ENCODE measurements at places on chromosomes 12 and 14.

GRCh38 chr12:4268329-4269181 lies 5.0 kb upstream of the CCND2 start:
- DNase-seq, result no peak

- no peak for DNase-seq
Observed at GRCh38 chr14:96182546-96182945, 22.1 kb upstream of the BDKRB2 start.

DNA sequence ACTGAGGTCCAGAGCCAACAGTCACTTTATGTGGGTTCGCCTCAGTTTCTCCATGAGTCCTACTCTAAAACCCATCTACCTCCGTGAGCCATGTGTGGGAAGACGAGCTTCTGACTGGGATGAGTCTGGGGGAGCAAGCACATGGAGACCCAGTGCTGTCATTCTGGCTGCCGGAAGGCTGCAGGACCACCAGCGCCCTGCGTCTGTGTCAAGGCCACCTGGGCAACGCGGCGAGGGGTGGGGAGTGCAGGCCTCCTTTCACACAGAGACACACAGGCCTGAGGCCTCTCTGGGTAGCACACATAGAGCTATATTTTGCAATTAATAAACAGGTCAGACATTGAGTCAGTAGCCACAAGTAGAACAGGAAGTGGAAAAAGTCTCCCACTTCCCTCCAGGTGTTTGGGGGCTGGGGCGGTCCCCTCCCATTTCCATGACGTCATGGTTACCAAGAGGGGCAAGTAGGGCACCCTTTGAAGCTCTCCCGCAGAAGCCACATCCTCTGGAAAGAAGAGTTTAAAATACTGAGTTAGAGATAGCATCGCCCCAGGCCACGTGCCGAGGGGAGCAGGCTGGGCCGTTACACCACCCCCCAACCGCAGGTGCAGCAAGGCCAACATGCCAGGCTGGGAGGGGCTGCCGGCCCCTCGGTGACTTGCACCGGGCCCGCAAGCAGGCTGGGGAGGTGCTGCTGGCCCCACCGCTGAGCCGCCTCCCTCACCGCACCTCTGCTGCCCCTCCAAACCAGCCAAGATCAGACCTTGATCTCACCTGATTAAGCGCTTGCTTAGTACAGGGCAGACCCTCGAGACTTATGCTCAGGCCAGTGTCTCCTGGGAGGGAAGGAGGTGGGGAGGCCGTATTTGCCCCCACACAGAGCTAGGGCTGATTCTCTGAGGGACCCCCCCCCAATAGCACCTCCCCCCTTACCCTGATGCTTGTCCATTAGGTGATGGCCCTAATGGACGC lies 32.7 kb downstream of the DAD1 start:
- DNase-seq, result no peak

DNA sequence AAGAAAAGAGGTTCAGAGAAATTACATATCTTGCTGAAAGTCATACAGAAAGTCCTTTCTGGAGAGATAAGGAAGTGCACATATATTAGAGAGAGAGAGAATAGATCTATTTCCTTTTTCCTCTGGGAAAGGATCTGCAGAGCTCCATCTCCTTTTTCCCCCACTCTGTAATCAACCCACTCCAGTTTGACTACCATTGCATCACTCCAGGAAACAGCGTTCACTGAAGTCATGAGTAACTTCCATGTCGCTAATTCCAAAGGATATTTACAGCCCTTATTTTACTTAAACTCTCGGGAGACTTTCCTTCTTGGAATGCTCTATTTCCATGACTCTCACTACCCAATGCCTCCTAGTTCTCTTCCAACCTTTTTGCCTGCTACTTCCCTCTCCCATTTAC lies 72.5 kb upstream of the PARP11 start:
- no peak for DNase-seq

DNA sequence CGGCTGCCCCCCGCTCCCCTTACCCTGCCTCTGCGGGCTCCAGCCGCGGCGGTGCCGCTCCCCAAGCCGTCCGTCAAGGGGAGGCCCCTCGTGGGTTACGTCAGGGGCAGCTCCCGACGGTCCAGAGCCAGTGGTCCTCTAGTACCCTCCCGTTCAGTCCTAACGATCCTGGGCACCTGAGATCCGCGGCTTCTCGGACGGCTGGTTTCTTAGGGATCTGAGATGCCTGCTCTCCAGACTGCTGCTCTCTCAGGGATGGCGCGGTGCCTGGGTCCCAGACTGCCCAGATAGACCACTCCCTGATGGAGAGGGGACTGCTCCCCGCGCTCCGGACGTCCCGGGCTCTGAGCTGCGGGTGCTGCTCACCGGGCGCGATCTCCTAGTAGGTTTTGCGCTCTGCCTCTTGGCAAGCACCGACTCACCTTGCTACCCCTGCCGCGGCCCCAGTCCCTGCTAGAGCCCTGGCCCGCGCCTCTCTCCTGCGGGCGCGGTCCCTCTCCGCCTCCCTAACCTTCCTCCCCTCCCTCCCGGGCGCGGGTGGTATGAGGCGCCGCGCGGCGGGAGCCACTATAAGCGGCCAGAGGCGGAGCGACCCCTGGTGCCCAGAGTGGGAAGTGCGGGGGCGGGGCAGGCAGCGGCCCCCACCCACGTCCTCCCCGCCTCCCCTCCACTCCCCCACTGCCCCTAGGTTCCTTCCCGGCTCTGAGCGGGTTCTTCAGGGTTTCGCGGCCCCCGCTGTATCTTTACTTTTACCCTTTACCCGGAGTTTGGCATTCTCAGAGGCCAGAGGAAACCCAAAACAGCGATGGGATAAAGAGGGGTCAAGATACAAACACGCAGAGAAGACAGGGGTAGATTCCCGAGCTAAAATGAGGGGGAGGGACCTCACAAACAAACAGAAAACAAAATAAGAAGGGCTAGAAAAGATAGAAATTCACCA lies at the start of gene C1QL4:
Gene C1QL4 (minus strand): TSS at position 544 of the 940 bp plus-strand sequence. CDS start 711 bp downstream, outside the sequence.
- no peak for DNase-seq
